Sciatic nerve (tissue), 2 donors: ENCODE measurements at places on chromosomes 2 and 18.

DNA sequence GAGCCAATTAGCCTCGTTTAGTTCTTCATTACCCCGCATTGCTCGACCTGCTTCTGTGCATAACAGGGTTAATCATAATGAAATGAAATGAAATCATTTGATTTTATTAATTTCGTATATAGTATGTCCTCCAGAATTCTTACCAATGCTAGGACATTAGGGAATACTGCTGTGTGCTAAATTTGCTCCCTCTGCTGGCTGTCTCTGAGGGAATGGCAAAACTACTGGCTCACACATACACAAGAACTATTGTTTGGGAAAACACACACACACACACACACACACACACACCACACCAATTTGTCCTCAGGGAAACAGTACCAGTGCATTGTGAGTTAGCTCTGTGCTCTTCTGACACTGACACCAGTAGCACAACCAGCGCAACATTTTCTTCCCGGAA, 273.3 kb upstream of the TCF4 start:
- DNase-seq = no peak

DNA sequence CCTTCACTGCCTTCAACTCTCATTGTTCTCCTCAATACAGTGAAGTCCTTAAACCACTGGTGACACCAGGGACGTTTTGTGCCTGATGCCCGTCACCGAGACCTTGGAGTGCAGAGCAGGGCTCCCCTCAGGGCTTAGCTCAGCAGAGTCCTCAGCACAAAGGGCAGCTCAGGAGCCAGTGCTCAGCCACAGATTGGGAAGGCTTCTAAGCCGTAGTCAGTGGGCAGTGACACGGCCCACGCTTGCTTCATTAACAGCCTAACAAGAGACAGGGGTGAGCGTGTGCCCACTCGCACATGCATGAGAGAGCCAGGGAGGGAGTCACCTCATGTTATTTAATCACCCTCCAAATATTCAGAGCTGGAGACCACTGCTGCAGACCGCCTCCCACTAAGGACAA, 137.5 kb downstream of the SH3RF3 start:
- DNase-seq = no peak

DNA sequence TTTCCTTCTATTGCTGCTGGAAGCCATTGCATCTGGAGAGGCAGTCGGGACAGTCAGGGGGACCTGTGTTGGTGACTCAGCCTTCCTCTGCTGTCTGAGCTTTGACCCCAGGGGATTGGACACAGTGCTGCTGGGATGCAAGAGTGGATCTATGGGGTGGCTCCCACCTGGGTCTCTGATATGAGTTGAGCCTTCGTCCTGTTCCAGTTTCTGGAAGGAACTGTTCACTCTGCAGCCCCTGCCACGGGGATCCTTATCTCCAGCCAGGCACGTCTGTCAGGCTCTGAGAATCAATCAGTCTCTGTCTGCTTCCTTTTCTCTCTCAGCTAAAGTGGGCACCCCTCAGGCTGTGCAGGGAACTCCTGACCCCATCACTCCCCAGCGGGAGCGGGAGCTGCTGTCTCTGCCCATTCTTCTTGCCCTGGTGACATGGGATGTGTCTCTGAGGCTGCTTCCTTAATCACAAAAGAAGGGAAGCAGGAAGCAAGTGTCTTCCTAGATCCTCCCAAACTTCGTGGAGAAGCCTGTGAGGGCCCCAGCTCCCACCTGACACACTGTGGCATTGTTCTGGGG, 51.7 kb downstream of the ARHGAP28 start:
- no peak for DNase-seq

DNA sequence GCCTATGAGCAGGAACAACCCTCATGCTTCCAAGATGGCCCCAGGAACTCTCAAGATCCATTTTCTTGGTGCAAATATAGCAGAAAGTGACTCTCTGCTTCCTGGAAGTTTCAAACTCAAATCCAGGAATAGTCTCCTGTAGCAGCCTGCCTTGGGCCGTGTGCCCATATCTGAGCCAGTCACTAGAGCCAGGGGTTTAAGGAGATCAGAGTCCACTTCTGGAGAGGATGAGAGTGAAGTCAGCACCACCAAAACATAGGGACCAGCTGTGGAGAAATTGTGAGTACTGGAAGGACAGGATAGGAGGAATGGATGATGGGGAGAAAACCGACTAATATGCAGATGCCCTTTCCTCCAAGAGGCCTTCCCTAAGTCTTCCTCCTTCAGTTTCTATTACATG, 33.2 kb downstream of the PSD4 start:
- DNase-seq = no peak

DNA sequence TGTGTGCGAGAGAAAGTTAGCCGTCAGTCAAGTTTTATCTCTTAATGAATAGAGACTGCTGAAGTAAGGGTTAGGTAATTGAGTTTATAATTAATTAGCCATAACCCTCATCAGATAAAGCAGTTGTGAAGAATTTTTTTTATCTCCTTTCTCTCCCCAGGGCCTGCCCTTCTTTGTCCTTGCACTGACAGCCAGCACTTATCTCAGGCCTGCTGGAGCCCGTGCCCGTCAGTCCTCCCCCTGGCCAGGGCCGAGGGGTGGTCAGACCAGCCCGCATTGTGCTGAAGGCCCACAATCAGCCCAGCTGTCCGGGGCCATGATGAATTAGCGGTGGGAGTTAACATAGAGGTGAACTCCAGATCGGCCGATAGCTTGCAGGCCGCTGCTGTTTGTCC, 315.7 kb downstream of the GBX2 start:
- DNase-seq = peak; percentile 18

- no peak for DNase-seq
Observed at GRCh38 chr2:240292619-240293525, 142.6 kb upstream of the GPC1 start.

GRCh38 chr18:49690312-49690711, 123.0 kb downstream of the ACAA2 start:
- DNase-seq = no peak
